ENCODE measurements at places on chromosomes 12 and 14.

DNA sequence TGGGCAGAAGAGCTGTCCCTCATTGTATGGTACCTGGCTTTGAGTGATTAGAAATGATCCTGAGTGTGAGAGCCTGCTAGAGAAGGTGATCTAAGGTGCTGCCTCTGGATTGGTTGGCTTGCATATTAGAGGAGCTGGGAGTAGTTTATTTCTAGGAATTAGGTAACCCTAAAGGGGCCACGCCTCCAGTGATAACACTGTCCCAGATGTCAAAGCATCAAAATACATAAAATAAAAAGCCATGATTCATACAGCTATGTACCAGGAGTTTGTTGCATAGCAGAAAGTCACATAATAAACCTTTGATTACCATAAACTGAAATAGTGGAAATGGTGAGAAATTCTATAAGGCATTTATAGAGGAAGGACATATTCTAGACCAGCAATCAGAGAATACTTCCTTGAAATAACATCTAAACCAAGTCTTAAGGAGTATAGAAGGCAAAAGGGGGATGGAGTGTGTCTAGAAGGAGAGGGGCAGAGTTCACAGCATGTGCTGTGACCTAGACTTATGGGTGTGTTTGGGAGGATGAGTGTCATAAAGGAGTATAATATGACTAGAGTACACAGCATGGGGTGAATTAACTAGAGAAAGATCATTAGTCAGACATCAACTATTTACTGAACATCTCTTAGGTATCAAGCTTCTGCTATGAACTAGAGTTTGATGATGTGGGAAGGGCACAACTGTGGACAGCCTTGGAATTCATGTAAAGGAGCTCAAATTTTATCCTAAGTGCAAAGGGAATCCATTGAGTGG is 686.4 kb downstream of the GALC start:
- DNase-seq = no peak

GRCh38 chr14:32514236-32514635 is 185.1 kb downstream of the AKAP6 start:
- DNase-seq = no peak

DNA sequence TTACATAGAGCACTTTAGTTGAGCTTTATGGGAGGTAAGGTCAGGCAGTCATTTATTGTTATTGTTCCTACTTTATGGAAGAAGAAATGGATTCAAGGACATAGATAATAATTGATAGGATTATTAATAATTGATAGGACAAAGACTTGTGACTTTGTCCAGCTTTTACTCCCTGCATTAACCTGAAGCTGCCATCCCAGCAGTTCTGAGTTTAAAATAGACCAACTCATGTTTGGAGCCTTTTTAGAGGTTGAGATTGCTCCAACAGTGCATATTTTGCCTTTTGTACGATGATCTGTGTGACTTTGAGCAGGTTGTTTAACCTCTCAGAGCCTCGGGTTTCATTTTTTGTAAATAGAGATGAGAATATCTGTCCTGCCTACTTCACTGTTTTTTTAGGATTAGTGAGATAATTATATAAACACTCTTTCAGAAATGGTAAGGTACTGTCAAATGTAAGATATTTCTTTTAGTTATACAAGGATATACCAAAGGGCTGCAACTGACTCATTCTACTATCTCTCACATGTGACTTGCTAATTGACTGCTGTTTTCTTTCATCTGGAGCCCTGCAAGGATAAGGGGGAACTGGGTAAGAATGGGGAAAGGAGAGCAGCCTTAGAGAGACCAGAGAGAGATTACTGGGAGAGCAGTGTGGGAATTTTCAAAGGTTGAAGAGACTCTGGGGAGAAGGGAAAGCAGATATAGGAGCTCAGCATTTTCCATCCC is 15.3 kb downstream of the WDR20 start:
- no peak for DNase-seq

DNA sequence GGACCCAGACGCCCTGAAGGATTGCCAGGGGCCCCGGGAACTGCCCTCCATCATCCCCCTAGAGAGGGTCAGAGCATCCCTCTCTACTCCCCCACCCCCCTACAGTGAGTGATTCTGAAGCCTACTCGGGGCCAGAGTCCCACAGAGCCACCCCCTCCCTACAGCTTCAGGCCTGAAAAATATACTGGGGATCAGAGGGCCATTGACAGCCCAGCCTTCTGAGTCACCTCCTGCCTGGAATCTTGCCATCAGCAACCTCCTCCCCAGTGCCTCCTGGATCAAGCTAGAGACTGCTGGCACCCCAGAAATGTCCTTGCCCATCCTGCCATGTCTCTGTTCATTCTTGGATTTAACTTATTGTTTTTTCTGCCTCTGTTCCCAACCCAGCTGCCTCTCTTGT is 21.7 kb upstream of the MIA2 start:
- DNase-seq = no peak

DNA sequence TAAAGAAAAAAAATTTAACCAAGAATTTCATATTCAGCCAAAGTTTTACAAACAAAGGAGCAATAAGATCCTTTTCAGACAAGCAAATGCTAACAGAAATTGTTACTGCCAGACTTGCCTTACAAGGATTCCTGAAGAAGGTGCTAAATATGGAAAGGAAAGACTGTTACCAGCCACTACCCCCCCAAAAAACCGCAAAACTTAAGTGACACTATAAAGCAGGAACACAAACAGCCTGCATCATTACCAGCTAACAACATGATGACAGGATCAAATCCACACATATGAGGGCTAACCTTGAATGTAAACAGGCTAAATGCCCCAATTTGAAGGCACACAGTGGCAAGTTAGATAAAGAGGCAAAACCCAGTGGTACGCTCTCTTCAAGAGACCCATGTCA is 55.7 kb downstream of the APOBEC1 start:
- no peak for DNase-seq

DNA sequence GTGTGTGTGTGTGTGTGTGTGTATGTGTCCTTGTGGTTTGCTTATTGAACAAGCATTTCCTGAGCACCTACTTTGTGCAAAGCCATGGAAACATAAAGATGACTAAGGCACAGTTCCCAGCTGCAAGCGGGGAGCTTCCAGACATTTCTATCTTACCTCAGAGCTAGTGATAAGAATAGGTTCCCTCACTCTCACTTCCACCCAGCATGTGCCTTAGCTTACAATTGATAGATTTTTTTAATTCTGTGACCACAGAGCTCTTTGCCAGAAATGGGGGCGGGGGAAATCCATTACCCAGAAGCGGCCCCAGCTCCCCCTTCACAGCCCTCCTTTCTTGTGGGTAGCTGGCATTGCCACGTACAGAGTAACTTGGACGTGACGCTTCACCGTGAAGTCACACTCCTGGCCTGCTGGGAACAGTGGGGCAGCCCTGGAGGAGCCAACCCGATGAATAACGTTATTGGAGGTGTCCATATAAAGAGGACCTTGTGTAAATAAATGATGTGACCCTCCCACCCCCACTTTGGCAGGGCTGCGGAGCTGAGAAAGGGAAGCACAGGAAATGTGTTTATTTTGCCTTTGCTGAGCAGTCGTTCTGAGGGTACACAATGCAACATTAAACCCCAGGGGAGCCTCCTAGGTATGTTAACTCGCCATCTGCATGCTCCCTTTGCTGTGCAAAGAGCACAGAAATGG is 238.9 kb downstream of the CHST11 start:
- peak; percentile 67 for DNase-seq

GRCh38 chr14:88321692-88322503 is 1.2 kb downstream of the KCNK10 start:
- DNase-seq = no peak

DNA sequence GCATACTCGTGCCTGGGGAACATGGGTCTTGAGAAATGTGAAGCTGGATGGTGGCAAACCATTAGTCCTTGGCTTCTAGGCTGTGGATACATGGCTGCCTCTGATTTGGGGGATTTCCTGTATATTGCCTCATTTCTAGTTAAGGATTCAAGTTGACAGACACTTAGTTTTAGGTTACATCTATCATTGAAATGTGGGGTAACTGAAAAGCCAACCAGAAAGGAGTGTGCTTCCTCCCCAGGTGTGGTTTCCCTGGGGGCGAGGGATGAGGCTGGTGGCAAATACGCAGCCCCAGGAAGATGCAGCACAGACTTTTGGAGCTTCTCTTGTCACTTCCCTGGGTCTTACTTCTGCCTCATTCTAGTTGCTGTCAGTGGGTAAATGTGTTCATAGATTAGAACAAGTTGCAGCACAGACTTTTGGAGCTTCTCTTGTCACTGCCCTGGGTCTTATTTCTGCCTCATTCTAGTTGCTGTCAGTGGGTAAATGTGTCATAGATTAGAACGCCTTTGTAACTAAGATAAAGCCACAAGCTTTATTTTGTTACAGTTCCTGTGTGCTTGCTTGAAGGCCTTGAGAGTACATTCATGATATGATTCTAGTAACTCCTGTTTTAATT is 85.1 kb downstream of the BORCS5 start:
- DNase-seq = peak; percentile 42
